ENCODE measurements at places on chromosomes 7 and 10.

DNA sequence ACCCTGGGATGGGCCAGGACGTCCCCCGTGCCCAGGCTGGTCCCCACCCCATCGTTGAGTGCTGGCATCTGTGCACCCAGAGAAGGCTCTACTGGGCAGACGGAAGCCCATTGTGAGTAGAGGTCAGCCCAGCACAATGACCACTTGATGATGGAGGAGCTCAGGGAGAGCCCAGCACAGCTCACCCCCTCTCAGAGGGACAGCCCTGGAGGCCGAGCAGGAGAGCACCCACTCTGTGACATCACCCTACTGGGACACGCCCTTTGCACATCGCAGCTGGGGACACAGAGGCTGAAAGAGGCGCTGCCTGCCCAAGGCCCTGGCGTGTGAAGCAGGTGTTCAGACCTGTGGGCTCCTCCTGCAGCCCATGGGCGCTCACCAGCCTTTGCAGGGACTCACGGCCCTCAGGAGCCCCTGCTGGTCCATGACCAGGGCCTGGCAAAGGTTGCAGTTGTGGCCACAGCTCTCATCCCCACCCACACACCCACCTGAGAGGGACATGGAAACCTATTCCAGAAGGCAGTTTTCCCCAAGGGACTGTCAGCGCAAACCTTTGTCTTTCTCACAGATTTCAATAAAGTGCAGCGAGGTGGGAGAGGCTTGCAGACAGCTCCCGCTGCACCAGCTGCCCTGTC lies 67.2 kb upstream of the PPP2R2D start:
- DNase-seq = no peak

GRCh38 chr10:98419469-98420261 lies 4.7 kb upstream of the PYROXD2 start:
- no peak for DNase-seq

- DNase-seq = no peak
Measured at GRCh38 chr7:30633223-30633622, 38.5 kb downstream of the GARS1 start.

DNA sequence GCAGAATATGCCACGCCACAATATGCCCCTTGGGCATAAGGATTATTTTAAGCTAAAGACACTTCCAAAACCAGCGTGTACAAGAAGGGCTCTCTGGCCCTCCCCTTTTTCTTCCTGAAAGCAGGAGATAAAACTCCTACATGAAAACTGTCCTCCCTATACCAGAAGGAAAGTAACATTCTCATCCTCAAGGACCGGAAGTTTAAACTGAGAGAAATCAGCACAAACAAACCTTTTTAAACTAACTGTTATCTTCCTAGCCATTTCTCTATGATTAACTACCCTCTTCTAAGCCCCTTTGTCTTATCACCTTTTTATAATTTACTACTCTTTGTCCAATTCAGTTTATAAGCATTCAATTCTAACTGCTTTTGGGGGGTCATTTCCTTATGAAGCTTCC lies 16.4 kb upstream of the RAPGEF5 start:
- no peak for DNase-seq

DNA sequence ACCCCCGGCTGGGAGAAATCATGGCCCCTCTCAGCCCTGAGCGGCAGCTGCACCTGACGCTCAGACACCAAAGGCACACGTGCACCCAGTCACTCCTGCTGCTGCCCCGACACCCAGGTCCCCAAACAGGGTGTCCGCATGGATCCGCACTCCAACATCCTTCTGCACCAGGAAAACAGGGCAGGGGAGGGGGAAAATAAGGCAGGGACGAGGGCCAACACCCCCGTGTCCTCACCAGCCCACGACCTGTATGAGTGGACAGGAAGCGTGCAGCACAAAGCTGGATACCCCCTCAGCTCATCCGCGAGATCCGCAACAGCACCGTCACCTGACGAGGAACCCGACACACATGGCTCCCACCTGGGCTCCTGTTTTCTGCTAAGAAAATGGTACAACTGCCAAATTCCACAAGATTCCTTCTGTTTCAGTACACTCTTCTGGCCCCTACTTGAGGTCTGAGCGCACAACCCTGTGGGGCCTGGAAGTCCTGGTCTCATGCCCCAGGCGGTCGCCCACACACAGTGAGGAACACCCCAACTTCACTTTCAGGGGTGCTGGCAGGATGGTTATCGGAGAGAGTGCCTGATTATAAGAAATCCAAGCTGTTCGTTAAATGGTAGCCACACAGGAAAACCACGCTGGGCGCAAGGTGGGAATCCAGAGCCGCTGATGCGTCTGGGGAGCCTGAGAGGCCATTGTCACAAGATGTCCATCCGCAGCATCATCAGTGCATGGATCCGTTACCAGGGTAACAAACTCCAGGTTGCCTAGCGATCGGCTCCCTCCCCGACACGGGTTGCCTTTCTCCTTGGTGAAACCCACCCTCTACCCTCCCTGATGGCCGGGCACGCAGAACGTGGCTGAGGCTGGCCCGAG lies 63.6 kb downstream of the ZRANB1 start:
- DNase-seq = no peak

DNA sequence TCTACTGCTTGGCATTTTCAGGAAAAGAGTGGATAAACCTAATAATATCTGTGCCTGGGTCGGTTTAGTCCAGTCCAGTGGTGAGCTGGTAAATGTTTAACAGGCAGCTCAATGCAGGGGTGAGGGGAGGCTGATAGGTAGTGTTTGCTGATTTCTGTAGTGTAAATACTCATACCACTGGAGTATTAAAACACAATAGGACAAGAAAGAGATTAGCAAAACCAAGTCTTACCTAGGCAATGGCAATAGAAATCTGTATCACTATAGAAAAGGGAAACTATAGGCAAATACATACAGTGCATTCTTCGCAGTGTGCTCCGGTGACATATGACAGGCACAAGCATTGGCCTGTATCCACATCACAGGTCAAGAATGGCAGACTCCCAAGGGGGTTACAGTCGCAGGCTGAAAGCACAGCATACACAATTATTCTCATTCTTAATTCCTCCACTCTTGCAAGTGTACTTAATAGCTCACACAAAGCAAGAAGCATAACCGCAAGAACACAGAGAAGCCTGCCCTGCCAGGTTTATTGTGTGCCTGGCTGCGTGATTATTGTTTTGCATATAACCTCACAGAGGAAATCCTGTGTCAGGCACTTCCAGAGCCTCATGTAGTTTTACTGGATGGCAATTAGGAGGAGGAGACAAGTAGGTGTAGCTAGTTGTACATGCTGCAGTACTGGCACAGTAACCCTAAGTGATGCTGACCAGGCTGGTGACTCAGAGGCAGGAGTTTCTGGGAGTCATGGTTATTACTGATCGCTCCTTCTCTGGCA lies 35.0 kb downstream of the LAMB4 start:
- no peak for DNase-seq

DNA sequence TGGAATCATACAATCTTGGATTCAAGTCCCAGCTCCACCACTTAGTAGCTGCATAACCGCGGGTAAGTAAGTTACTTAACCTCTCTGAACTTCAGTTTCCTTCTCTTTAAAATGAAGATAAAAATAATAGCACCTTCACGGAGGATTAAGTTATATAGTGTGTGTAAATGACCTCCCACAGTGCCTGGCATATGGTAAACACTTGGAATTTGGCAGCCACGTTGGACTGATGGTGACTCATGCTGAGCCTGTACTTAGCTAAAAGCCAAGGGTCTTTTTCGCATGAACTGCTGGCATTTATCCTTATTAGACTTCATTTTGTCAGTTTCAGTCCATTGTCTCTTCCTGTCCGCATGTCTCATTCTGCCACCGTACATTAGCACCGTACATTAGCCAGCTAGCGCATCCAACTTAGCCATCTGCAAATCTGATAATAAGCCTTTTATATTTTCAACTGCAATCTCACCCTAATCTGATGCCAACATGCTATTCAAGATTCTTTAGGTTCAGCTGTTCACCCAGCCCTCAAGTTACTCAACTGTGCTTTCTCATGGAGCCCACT lies 11.2 kb downstream of the SLC13A4 start:
- DNase-seq = no peak

- no peak for DNase-seq
Measured at GRCh38 chr7:47702080-47702479, 120.2 kb upstream of the TNS3 start.

- no peak for DNase-seq
Measured at GRCh38 chr7:155808549-155809331, 3.5 kb downstream of the SHH start.

GRCh38 chr10:36712695-36713094 lies 412.7 kb upstream of the ANKRD30A start:
- no peak for DNase-seq

DNA sequence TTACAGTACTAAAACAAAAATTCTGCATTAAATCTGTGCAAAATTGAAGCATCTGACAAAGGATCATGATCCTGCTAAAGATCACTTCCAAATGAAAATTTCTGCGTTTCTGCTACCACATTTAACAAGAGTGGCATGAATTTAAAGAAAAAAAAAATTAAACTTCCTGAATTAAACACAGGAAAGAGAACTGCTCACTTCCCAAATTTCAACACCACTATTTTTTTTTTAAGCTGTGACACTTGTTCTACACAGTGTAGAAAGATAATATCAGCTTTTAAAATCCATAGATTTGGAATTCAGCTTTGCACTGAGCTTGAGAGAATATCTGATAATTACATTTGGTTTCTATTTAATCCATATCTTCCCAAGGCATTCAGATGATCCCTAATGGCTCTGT lies 73.6 kb downstream of the EPC1 start:
- no peak for DNase-seq

- DNase-seq = no peak
Measured at GRCh38 chr7:37986908-37987330, 66.5 kb downstream of the EPDR1 start.

DNA sequence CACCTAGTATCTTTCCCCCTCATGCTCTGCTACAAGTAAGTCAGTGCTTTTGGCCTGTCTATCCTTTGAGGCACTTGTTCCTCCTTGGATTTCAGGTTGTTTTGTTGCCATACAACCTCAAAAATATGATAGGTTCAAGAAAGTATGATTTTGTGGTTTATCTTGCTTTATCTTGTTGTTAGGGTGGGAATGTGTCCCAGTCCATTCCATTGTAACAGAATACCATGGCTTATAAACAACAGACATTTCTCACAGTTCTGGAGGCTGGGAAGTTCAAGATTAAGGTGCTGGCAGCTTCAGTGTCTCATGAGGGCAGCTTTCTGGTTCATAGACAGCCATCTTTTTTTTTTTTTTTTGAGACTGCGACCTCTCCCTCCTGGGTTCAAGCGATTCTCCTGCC lies 72.1 kb downstream of the TMEM270 start:
- DNase-seq = no peak

GRCh38 chr7:85055906-85056305 lies 130.9 kb downstream of the SEMA3D start:
- no peak for DNase-seq

GRCh38 chr10:104318810-104319741 lies 19.2 kb downstream of the ITPRIP start:
- no peak for DNase-seq

DNA sequence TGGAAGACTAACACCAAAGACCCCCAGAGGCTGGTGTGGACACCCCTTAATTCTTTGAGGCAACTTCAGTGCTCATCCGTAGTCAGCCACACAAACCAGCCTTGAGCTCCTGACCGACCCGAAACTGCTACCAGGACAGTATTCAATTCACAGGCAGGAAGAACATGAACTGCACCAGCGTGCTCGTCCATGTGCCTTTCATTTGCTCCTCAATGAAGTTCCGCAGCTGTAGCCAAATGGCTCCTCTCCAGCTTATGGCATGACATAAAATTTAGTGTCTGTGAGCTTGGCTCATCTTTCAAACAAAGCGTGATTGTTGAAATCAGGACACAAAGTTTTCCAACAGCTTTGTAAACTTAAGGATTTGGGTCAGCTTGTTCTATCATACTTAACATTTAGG lies 144.1 kb upstream of the FAM171A1 start:
- no peak for DNase-seq

DNA sequence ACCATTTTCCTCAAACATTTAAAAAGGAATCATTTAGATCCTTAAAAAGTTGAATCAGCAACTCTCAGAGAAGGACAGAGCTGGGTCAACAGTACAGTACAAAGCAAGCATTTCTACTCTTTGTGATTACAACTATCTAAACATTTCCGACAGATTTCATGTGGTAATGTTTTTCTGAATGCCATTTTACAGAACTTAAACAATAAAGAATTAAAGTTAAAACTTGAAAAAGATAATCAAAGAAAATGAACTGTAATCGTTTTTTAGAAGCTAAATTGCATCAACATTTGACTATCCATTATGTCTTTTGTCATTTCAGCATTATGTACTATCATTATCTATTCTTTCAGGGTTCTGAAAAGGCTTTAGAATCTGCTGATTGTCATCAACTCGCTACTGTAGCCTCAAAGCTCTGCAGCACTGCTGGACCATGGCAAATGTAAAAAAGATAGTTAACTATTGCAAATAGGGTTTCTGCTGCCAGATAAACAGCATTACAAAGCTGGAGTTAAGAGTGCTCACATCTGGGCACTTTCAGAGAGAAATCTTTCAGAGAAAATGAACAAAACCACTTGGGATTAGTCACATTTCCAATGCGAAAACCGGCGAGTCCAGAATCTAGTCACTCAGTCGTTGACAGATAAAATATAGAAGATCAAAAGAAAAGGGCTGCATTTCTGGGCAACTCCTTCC lies 160.4 kb upstream of the LAMB4 start:
- DNase-seq = no peak

- no peak for DNase-seq
Measured at GRCh38 chr10:25631471-25631870, 302.6 kb upstream of the MYO3A start.

- no peak for DNase-seq
Measured at GRCh38 chr7:77242068-77242467, 42.4 kb upstream of the FGL2 start.

DNA sequence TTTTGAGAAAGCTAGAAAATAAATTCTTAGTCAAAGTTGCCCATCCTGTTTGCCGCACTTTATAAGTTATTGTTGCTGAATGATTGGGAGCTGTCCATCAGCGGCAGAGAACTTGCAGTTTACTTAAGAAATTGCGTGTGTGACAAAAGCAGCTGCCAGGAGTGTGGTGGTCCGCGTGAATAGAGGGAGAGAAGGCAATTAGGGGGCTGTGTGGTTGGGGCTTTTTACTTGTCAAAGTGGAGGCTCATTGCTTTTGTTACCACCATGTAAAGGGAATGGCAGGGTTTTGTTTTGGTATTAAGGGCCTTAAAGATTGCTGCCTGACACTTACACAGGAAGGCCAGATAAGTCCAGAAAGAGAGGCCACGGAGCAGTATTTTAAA lies 177.8 kb downstream of the TCF7L2 start:
- no peak for DNase-seq

GRCh38 chr7:35701287-35701900 lies 6.5 kb upstream of the HERPUD2 start:
- no peak for DNase-seq

All from stimulated activated CD4-positive, alpha-beta T cell treated with anti-CD3 and anti-CD28 coated beads, Interleukin-15, amount 100 ng/mL, for 1 hour (primary cell).